Activated CD8-positive, alpha-beta memory T cell treated with anti-CD3 and anti-CD28 coated beads for 4 hours (primary cell): ENCODE measurements at places on chromosomes 3 and 15.

DNA sequence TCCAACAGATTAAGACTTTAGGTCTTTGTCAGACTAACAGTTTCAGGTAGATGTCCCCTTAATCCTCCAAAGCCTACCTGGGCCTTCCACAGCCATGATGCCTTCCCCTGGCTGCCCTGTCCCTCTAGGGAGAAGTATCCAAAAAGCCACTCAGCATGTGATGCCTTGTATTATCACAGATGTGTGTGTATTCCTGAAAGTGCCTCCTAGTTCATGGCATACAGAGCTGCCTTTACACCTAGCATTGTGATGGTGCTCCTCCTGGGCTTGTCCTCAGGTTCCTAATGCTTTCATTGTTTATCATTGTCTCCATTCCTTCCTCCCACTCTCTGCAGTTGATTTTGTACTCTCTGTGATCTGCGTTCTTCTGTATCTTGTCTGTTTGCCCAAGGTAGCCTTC is 43.6 kb downstream of the CMSS1 start:
- no peak for DNase-seq

DNA sequence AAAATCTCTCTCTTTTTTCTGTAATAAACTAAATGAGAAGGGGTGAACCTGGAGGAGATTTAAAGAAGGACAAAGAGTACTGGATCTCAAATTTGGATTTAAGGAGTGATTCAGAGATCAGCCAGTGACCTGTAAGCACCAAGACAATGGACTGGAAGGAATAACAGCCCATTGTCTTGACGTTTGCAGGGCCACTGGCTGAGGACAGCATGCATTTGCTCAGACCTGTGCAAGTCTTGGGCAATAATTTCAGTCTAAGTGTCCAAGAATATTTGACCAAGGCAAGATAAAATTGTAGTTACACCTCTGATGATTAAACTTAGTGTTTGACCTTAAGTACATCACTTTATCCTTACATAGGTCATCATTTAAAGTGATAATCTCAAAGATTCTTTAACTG is 55.8 kb upstream of the OSTN start:
- no peak for DNase-seq

DNA sequence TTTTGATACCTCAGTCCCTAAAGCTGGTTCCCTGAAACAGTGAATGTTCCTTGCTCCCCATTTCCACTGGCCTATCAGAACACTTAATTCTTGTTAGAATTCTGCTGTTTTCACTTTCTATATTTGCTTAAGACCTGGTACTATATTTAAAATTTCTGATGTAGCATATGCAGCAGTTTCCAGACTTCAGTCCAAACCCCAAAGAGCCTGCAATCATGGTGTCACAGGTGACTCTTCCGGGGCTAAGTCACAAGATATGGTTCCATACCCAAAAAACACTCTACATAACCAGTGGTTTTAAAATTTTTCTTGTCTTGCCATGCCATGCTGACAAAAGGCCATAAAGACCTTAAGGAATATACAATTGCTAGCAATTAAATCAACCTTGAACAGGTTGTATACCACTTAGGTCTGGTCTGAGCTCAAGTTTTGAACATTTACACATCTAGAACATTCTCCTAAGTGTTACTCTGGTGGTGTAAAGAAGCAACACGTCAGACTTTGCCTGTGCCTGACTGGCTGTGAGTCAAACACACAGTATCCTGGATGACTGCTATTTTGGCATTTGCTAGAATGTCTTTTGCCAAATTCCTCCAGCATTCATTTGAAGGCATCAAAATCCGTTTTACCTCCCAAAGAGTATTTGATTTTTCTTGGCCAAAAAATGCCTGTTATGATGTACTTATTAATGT is 160.0 kb downstream of the FRMD5 start:
- no peak for DNase-seq

GRCh38 chr3:75237053-75237452 is 427.1 kb upstream of the FRG2C start:
- no peak for DNase-seq

DNA sequence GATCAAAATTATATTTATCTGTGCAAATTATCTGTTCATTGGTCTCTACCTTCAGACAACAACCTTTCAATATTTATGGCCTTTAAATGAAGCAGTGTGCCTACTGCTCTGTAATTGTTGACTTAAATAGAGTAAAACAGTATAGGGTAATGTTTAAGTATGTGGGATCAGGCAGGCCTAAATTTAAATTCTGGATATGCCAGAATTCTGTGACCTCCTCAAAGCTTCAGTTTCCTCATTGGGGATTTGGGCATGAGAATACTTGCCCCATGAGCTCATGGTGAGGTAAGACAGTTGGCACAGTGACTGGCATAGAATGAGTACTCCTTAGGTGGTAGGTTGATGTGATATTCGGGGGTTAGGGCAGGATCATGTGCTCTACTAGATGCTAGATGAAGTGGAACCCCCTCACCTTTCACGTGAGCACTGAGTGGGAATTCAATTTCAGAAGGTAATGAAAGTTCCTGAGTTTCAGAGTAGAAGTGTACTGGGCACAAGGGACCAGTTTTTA is 14.9 kb downstream of the ARL8B start:
- DNase-seq: no peak

DNA sequence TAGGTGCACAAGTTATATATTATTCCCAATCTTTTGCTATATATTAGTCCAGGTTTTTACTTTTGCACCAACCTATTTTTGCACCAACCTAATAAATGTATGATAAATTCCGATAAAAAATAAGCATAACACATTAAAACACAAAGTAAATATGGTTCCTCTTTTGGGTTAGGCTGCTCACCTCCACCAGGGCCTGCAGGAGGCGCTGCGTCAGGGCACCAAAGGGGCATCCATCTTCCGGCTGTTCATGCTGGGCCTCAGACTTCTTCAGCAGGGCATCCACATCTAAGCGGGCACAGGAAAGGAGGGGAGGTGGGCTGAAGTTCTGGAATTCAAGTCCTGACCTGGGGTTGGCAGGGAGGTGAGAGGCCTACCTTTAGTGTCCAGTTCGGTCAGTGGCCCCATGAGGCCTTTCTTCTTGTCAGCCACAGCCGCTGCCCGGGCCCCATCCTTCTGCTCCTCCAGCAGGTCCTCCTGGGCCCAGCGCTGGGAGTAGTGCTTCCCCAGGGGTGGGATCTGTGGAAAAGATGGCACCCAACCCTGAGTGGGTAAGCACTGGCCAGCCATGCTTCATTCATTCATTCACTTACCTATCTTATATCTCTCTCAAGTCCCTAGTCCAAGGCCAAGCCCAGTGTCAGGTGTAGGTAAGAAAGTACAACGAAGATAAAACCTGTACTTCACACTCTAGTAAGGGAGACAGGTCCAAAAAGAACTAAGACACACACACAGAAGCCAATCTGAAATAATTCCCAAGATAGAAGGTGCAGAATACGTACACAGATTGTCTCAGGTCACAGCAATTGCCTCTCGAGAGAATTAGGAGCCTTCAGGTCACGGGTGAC is 5.2 kb downstream of the TADA3 start:
- DNase-seq: no peak

- DNase-seq: no peak
These were observed 126.2 kb upstream of the SYNPR start for GRCh38 chr3:63151897-63152296.

GRCh38 chr3:128864351-128864811 is 15.0 kb upstream of the ACAD9 start:
- DNase-seq: no peak

DNA sequence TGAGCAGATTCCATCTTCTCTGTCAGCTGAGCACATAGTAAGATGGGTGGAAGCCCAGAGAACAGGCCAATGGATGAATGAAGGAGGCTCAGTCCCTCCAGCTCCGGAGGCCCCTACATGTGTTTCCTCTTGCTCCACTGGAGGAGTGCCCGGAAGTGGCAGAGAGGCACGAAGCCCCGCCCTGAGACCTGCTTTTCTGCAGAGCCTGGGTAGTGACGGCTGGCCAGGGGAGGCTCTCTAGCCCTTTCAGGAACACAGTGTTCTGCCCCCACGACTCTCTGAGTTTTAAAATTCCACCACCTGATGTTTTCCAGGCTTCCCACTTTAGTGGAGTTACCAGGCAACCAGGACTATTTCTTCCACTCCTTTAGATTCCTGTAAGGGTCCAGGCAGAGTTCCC is 149.4 kb upstream of the SLC6A11 start:
- DNase-seq: no peak

- DNase-seq: no peak
These were observed 732 bp downstream of the FAM43A start for GRCh38 chr3:194686414-194686815.

DNA sequence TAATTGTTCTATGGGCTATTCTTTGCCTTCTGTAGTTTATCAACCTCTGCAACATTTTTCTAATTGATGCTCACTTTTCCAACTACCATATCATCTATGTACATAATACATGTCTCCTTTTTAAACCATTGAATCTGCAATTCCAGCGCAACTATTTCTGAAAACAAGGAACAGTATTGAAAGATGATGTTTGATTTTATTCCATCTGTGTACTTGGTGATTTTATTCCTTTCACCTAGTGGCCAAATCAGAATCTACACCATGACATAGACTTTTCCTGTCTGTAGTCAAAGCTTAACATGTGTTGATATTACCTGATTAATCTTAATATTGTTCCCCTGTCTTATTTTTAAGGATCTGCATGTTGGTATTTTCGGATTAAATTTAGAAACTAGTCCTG is 13.0 kb downstream of the NKTR start:
- no peak for DNase-seq

GRCh38 chr15:89371228-89372044 is 36.8 kb upstream of the POLG start:
- DNase-seq: no peak

DNA sequence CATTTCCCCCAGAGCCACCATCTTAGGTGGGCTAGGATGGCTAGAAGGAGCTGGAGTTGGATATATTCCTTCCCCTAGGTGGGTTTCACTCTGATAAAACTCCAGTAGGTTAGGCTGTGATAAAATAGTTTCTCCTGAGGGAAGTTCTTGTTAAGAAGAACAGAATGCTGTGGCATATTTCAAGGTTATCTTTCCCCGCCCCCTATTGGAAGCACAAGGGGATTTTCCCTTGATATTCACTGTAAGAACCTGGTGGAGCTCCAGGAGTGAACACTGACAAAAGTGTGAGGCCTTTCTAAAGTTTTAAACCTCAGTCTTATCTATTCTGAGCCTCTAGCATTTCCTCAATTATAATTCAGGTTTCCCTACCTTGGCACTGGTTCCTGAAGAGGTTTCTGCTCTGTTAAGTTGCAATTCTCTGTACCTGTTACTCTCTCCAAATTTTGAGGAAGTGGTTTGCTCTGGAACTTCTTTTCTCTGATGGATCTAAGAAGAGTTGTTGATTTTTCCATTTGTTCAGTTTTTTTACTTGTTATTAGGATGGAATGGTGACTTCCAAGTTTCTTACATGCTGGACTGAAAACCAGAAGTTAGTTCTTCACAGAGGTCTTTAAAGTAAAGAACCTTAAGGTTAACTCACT is 113.5 kb downstream of the GMPS start:
- DNase-seq: no peak

GRCh38 chr15:68227643-68228142 is 1.8 kb downstream of the CLN6 start:
- no peak for DNase-seq

DNA sequence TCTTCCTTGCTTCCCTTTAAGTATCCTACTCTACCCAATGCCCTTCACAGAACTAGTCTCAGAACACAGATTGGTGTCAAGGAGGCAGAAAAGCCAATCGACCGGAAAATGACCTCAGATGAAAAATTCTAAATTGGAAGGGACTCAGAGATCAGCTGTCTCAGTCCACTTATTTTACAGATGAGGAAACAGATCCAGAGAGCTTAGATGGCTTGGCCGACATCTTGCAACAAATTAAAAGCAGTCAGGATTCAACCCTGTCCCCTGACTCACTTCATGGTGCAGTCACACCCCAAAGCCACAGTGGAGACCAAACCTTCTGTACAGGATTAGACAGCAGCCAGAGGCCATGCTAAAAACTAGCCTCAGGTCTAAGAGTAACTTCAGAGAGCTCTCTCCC is 169.3 kb upstream of the BHLHE40 start:
- DNase-seq: no peak

DNA sequence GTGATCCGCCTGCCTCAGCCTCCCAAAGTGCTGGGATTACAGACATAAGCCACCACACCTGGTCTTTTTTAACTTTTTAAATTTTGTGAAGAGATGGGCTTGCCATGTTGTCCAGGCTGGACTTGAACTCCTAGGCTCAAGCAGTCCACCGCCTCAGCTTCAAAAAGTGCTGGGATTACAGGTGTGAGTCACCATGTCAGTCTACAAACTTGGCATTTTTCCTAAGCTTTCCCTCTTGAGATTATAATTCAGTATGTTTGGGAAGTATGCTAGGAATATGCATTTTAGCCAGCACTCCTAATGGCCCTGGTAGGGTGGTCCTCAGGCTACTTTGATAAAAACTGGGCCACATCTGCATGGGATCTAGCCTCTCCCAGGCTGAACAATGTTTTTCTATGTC is 4.4 kb downstream of the WDR73 start:
- DNase-seq: no peak

- DNase-seq: no peak
These were observed 63.7 kb upstream of the CRTC3 start for GRCh38 chr15:90465930-90466567.

DNA sequence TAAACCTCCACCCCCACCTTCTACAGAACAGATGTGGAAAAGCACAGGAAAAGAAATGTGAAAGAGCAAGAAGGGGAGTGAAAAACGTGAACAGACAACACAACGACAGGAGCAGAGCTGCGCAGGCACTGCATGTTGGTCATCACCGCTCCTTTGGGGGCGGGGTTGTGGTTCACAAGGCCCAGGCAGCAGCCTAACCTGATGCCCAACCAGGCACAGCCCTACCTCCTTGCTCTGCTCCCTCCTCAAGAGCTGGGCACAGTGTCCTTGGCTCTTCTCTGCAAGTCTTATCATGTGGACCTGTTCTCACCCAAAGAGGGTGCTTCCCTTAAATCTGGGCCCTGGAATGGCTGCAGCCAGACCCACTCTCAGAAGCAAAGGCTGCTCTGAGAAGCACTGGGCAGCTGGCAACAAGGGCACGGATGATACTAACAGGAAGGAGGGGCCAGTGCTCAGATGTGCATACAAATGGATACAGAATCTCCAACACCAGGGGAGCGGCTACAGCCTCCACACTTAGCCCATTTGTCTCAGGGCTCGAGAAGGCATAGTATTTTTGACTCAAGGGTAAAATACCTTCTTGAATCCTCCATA is 64.6 kb downstream of the DHX30 start:
- DNase-seq: no peak
